Activated CD4-positive, alpha-beta T cell treated with anti-CD3 and anti-CD28 coated beads for 36 hours (primary cell): ENCODE measurements at places on chromosomes 16 and 17. TPM values are rescaled to one million over a fixed set of nuclear protein-coding genes. Genes with fewer than 3 reads are reported as not detected.
A peak's percentile ranks its signal among the peaks of the same experiment; 100 is the strongest.

DNA sequence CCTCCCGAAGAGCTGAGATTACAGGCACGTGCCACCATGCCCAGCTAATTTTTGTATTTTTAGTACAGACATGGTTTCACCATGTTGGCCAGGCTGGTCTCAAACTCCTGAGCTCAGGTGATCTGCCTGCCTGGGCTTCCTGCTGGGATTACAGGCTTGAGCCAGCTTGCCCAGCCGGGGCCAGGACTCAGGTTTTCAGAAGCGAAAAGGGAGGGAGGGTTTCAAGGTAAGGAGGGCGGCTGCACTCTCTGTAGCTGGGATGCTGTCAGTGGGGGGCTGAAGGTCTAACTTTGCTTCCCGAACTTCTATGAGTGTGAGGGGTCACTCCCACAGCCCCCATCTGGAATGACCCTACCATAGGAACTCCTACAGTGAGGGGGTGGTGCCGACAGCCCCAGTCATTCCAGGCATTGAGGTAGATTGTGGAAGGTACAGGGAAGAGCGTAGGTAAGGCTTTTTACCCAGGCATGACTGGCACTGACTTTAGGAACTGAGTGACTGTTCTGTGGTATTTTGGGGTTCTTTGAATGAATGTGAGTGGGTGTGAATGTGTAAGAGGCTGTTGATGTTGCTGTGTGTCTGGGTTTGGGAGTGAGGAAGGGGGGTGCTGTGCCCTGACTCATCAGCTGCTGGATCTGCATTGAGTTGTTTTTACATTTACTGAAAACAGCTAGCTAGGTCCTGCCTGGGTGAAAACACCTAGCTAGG lies 3.8 kb upstream of the C1QL1 start:
- peak; percentile 87 for DNase-seq

GRCh38 chr17:63447471-63448009 lies 1.4 kb upstream of the CYB561 start:
- no peak for DNase-seq

- DNase-seq, result no peak
Observed at GRCh38 chr16:66848172-66848571, 4.0 kb downstream of the CA7 start.

DNA sequence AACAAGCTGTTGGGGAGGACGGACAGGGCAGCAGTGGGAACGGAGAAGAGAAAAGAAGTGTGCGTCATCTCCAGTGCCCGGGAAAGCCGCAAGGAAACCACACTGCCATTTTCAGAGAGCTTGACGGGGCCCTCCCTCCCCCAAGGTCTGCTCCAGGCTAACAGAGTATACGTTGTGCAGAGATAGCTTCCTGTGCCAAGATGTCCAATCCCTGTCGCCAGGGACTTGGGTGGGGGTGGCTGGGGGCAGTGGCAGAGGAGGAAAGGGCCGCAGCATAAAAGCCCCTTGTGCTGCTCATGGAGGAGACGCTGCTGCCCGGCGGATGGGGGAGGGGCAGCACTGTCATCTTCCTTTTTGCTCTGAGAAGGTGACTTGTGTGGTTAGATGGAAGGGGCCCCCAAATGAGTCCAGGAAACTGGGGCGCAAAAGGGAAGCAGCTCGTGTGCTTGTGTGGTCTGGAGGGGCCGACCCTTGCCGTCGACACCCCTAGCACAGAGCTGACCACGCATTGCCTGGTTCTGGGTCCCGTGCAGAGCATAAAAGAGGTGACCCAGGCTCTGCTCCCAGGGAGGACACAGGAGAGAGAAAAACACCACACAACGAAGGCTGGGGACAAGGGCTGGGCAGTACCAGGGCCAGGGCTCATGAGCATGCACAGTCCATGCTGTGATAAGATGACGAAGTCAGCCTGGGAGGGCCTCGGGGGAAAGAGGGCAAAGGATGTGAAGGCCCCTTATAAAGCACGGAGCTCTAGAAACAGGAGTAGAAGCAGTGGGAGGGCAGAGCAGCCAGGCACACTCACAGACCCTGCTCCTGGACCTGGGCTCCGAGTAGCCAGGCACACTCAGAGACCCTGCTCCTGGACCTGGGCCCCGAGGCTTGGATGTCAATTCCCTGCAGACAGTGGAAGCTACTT lies 372.7 kb downstream of the SLC39A11 start:
- DNase-seq, result peak; percentile 78

GRCh38 chr17:38742411-38743308 lies 5.5 kb downstream of the PCGF2 start:
- no peak for DNase-seq

DNA sequence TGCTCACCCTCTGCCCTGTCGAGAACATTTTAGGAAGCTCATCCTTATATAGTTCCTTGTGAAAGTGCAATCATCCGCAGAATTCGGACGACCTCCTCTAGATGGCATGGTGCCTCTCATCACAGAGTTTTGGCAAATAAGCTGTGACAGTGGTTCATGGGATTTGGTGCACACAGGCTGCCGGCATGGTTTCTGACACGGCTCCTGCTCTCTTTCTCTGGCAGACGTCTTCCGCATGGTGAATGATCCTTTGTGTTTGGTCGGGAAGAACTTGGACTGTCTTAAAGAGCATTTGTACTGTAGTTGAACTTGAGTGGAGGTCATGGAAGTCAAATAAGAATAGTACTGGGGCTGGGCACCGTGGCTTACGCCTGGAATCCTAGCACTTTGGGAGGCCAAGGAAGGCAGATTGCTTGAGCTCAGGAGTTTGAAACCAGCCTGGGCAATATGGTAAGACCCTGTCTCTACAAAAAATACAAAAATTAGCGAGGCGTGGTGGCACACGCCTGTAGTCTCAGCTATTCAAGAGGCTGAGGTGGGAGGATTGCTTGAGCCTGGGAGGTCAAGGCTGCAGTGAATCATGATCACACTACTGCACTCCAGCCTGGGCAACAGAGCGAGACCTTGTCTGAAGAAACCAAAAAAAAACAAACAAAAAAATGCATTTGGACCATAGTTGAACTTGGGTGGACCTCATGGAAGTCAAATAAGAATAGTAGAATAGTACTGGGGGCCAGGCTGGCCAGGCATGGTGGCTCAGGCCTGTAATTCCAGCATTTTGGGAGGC lies 34.7 kb upstream of the NAT9 start:
- no peak for DNase-seq

GRCh38 chr17:6853764-6854442 lies 22.4 kb upstream of the TEKT1 start:
- DNase-seq, result peak; percentile 50

DNA sequence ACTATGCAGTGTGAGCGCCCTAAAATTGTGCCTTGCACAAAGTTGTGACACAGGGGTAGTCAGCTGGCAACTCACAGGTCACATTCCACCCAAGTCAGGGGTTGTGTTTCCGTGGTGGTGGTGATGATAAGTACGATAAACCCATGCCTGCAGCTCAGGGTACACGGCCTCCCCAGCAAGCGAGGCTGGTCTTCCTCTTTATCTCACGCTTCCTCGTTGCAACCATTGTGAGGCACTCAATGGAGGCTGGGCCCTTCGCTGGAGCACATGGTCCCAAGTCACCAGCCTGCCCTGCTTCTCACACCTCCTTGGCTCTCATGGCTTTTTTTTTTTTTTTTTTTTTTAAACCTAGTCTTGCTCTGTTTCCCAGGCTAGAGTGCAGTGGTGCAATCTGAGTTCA lies 307.5 kb downstream of the CPPED1 start:
- DNase-seq, result no peak

The MAP3K14 gene
- total RNA-seq, result 52.5 TPM

The PPM1E gene
- not detected for total RNA-seq

The PAGR1 gene
- 25.6 TPM for total RNA-seq

The CD300LG gene
- total RNA-seq, result not detected

The DRC3 gene
- 0.18 TPM for total RNA-seq

The CISD3 gene
- total RNA-seq, result 49.4 TPM

The ARHGAP23 gene
- total RNA-seq, result 0.55 TPM

The KIF2B gene
- total RNA-seq, result not detected
